ENCODE measurements at places on chromosomes 7 and 10. TPM values are rescaled to one million over a fixed set of nuclear protein-coding genes. Genes with fewer than 3 reads are reported as not detected.

The TLX1 gene
- total RNA-seq = not detected

The TBX20 gene
- total RNA-seq = 0.15 TPM

The SEMA3D gene
- total RNA-seq = 0.60 TPM

The SNX10 gene
- total RNA-seq = 48.3 TPM

The SEMA3A gene
- 0.34 TPM for total RNA-seq

The FAM25C gene
- not detected for total RNA-seq

The USP6NL gene
- total RNA-seq = 0.64 TPM

The POLR1F gene
- total RNA-seq = 41.1 TPM

The TMEM176B gene
- not detected for total RNA-seq

The CNPY1 gene
- not detected for total RNA-seq

The TMEM130 gene
- 0.42 TPM for total RNA-seq

The UMAD1 gene
- 14.2 TPM for total RNA-seq

The CALHM3 gene
- not detected for total RNA-seq

The FAM131B gene
- 0.54 TPM for total RNA-seq

The SEC31B gene
- 50.5 TPM for total RNA-seq

The JAKMIP3 gene
- total RNA-seq = 1.3 TPM

The LIPM gene
- total RNA-seq = not detected

The KCNIP2 gene
- total RNA-seq = 2.5 TPM

The VSTM2A gene
- total RNA-seq = not detected

Measured in activated T-helper 1 cell treated with anti-CD3 and anti-CD28 coated beads, Interleukin-12 subunit alpha, Interleukin-12 subunit beta, Interleukin-2, Interleukin-4 antibody, amounts not matched to agents 30 ng/mL and 10 ng/mL and 1 ng/mL, durations not matched to agents 14 hours and 24 hours and 36 hours (primary cell).